ENCODE measurements at places on chromosomes 11 and 22.

GRCh38 chr22:25176175-25176574 is 23.5 kb upstream of the CRYBB3 start:
- DNase-seq = no peak

DNA sequence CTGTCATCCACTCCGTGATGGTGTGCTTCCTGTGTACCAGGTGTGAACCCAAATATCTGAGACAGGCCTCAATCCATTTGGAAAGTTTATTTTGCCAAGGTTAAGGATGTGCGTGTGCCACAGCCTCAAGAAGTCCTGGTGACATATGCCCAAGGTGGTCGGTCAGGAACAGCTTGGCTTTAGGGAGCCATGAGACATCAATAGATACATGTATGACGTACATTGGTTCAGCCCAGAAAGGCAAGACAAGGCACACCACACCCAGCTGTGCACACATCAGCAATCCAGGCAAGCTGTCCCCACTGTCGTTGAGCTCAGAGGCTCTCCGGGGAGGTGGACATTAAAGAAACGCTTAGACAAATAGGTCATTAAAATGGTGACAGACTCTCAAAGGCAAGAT is 56.8 kb upstream of the SHANK2 start:
- DNase-seq = no peak

- peak; percentile 19 for DNase-seq
These were observed 3.1 kb downstream of the ASRGL1 start for GRCh38 chr11:62340269-62340901.

DNA sequence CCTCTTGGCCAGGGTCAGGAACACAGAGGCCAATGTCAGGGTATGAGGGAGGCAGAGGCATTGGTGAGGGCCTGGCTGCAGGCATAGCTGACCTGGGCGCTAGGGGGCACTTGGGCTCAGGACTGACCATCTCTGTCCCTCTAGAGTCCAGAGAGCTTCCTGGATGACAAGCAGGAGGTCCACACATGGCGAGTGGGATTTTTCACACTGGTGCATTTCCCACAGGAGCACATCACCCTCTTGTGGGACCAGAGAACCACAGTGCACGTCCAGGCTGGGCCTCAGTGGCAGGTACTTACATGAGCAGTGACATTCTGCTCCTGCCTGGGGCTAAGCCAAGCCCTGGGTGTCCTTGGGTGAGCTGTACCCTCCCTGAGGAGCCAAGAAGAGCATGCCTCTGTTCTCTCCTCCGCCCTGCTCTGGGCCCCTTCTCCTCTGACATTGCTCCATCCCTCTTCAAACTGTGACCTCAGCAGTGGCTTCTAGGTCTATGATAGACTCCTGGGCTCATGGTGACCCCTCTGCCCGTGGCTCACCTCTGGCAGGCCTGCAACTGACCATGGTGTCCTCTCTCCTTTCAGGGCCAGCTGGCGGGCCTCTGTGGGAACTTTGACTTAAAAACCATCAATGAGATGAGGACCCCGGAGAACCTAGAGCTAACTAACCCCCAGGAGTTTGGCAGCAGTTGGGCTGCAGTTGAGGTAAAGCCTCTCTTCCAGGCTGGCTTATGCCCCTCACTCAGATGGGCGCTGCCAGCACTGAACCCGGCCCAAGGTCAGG is 46.6 kb downstream of the OTOG start:
- DNase-seq = no peak

DNA sequence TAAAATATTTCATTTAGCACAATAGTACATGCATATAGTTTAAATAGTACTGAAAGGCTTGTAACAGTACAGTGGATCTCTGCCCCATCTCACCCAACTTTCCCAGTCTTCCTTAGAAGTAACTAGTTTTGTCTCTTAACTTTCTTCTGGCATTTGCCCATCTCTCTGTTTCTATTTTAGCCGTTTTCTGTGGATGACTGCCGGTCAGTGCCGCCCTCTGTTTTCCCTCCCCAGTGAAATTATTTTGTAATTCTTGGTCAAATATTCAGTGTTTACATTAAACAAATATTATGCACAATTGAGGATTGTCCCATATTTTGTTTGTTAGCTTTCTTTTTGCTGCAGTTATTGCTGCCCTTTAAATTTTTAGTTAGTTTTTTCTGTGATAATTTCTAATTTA is 8.3 kb downstream of the PDHX start:
- no peak for DNase-seq

DNA sequence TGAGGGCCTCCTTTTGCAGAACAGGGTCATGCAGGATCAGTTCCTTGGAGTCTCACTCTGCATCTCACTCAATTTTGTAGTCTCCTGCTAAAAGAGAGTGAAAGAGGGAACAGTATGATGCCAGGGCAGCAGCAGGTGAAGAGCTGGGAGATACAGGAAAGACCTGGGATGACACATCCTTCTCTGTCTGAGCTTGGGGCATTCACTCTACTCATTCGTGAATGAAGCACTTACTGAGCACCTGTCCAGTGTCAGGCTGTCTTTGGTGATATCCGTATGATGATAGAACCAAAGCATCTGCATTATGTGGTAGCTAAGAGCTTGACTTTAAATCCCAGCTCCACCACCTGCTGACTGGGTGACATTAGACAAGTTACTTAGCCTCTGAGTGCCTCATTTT is 14.4 kb downstream of the SREBF2 start:
- no peak for DNase-seq

GRCh38 chr11:64268025-64268892 is 16.2 kb downstream of the BAD start:
- no peak for DNase-seq

DNA sequence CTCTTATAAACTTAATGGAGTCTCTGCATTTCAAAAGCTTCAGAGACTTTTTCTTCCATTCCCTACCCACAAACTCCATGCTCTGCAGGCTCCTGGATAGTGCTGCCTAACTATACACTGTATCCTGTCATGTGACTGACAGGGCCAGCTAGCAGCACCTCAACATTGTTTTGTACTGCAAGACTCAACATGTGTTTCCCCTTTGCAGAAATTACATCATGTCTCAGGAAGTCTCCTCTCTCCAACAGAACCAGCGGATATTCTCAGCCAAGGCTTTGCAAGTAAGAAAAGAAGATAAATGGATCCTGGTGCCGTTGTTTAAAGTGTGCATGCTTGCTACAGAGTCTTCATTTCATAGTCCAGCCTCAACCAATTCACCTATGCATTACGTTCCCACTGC is 164.0 kb upstream of the UBASH3B start:
- no peak for DNase-seq

DNA sequence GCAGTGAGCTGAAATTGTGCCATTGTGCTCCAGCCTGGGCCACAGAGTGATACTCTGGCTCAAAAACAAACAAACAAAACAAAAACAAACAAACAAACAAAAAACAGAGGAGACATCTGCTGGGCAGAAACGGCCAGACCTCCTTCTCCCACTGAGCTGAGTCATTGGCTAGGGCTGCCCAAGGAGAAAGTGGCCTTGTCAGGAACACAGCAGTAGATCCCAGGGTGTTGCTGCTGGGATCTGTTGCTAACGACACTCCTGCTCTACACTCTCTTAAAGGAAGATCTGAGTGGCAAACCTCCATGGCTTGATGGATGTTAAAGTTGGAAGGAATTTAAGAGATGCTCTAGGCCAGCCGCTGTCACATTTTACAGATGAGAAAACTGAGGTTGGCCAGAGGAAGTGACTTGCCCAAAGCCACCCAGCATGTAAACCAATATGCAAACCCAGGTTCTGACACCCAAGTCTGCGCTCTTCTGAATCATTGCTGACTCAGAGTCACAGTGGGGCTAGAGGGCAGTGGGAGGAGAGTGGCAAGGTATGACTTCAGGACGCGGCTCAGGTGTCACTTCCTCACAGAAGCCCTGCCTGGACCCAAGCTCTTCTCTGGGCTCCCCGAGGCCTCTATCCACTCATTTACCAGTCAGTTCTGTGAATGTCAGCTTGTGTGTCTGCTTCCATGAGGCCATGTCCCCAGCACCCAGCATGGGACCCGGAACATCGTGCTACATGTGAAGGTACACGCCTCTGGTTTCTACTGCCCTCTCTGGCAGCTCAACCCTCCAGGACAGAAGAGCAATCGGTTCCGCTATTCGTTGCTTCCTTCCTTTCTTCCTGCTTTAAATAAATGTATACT is 11.3 kb upstream of the GDPD5 start:
- peak; percentile 73 for DNase-seq

- DNase-seq = no peak
These were observed 82.4 kb downstream of the MED15 start for GRCh38 chr22:20589614-20590476.

GRCh38 chr11:104254347-104254746 is 90.4 kb upstream of the PDGFD start:
- peak; percentile 5 for DNase-seq

DNA sequence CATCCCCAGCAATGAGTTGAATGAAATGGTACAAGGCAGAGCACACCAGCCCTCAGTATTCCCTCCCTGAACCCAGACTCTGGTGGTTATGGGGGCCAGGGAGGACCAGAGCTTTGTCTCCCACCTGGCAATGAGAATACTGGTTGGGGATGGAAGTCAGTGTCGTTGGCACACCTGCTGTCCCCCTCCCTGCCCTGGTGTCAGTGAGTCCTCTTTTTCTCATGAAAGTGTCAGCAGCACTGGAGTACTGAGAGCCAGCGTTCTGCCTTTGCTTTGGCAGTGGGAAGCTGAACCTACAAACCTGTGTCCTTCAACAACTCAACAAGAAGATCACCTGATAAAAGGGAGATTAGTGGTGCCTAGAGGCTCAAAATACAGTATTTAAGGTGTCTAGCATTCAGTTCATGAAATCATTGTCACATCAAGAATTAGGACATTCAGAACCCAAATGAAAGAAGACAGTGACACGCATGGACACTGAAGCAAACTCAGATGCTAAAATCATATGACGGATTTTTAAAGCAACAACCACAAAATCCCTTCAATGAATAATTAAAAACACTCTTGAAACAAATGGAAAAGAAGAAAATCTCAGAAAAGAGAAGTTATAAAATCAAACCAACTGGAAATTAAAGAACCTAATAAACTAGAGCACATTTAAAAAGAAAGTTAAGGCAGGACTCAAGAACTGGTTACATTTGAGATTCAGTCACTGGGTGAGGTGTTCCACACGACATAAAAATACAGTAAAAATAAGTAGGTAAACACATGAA is 77.5 kb upstream of the VPREB1 start:
- no peak for DNase-seq

- peak; percentile 26 for DNase-seq
These were observed 203.7 kb downstream of the NELL1 start for GRCh38 chr11:20873054-20873453.

Data from H54 (cell line).